ENCODE measurements at places on chromosomes 12 and 14. TPM values are rescaled to one million over a fixed set of nuclear protein-coding genes. Genes with fewer than 3 reads are reported as not detected.

The KRT6C gene
- not detected for total RNA-seq

The SOX5 gene
- 13.8 TPM for total RNA-seq

The CIROP gene
- total RNA-seq: not detected

The DAD1 gene
- 318 TPM for total RNA-seq

The CFAP54 gene
- 0.86 TPM for total RNA-seq

The CEP170B gene
- total RNA-seq: 19.4 TPM

The SERPINA5 gene
- not detected for total RNA-seq

The ST8SIA1 gene
- total RNA-seq: 1.3 TPM

The HELB gene
- 2.3 TPM for total RNA-seq

The SLC2A14 gene
- total RNA-seq: 0.32 TPM

The PHETA1 gene
- 11.3 TPM for total RNA-seq

- no peak for DNase-seq
These were observed 6.2 kb downstream of the ANGEL1 start for GRCh38 chr14:76806446-76806845.

DNA sequence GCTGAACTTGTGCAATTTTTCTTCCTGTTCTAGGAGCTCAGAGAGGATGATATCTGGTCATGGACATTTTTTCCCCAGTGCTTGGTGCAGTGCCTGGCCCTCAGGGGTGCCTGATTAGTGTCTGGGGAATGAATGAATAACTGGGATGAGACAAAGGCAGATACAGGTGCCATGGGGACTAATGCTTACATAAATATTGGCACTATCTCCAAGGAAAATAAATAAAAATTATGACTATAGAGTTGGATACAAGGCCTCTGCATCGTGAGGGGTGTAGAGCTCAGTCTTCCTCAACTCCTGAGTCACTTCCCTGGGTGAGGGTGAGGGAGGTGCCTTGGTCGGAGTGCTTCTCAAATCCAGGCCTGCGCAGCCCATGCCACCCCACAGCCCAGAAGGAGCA is 188.6 kb downstream of the KCNA5 start:
- DNase-seq: no peak

DNA sequence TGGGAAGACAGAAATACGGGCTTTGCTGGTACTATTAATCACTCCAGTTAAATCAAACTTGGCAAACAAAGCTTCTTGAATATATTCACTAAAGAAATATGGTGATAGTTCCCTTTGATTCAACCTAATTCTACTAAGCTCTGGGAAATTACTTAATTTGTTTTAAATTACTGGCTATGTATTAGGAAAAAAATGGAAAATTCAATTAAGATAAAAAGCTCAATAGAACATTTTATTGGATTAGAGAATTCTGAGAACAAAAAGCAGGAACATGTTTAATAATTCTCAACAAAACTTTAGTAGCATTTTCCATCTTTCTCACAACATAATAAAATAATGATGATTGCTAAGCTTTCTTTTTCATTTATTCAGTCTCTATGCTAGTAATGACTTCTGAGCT is 30.2 kb downstream of the BDKRB1 start:
- no peak for DNase-seq

- DNase-seq: peak; percentile 74
These were observed 8.5 kb downstream of the ZFYVE21 start for GRCh38 chr14:103724116-103724515.

DNA sequence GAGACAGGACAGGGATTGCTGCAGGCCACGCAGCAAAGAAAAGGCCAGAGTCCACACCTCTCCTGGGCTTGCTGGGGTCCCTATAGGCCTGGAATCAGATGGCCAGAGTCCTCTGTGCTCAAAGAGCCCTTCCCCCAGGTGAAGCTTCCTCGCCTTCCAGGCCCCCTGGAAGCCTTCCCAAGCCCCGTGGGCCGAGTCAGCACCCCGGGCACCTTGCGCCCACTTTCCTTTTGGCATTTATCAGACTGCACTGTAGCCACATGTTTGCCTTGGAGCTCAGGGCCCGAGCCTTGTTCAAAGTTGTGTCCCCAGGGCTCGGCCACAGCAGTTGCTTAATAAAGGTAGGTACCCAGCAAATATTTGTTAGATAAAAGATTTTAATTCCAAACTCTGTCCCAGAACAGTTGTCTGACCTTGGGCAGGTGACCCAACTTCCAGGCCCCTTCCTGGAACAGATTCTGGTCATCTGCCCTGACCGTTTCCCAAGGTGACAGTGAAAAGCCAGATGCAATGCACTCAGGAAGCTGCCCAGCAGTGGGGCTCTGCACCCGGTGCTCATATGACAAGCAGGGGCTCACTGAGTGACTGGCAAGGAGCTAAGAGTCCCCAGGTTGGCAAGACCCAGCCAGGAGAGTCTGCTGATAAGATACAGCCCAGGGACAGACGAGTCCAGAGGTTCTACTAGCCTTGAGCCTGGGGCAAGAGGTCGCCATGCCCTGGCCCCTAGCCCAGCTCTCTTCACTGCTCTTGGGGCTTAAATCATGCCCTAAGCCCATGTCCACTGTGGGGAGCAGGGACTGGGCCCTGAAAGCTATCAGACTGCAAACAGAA is 81.2 kb downstream of the PITPNM2 start:
- DNase-seq: no peak

DNA sequence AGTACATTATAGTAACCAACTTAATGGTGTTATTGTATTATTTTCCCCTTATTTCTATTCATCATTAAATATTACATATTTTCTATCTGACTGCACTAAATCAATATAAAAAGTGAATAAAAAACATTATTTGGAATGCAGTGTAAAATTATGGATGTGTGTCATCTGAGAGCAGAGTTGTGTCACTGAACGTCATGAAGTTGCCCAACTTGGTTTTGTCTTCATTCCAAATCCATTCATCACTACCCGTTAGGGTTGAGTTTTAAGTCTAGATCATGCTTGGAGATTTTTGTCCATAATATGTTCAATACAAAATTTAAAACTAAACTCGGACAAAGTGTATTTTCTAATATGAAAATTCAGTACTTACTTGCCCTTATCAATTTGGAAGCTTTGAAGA is 16.1 kb downstream of the KLRF1 start:
- DNase-seq: no peak

DNA sequence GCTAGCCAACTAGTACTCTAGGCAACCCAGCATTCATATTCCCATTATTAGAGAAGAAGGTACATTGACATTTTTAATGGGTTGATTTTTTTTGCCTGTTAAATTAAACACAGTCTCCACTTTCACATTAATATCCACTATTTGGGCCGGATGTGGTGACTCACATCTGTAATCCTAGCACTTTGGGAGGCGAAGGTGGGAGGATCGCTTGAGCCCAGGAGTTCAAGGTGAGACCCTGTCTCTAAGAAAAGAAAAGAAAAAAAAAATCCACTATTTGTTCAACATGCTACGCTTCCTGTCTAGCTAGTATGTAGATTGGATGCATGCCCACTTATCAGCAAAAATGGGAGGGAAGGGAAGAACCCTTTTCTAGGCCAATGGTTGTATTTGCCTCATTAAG is 7.1 kb upstream of the CRADD start:
- no peak for DNase-seq

GRCh38 chr12:7042842-7043241 is 17.7 kb upstream of the C1S start:
- peak; percentile 57 for DNase-seq

DNA sequence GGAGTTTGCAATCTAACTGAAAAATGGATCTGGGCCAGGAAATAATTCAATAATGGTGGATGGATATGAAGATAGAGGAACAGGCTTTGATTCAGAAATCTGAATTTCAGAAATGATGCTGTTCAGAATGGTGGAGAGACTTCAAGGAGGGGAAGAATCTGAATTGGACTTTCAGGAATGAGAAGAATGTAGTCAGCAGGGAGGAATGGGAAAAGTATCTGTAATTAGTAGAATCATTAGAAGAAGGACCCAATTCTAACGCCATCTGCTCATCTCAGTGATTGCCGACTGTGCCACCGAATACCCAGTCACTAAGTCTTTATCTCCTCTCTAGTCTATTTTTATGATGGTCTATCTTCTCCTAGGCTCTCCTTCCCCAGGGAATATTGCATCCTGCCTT is 363.2 kb downstream of the GALC start:
- DNase-seq: no peak

DNA sequence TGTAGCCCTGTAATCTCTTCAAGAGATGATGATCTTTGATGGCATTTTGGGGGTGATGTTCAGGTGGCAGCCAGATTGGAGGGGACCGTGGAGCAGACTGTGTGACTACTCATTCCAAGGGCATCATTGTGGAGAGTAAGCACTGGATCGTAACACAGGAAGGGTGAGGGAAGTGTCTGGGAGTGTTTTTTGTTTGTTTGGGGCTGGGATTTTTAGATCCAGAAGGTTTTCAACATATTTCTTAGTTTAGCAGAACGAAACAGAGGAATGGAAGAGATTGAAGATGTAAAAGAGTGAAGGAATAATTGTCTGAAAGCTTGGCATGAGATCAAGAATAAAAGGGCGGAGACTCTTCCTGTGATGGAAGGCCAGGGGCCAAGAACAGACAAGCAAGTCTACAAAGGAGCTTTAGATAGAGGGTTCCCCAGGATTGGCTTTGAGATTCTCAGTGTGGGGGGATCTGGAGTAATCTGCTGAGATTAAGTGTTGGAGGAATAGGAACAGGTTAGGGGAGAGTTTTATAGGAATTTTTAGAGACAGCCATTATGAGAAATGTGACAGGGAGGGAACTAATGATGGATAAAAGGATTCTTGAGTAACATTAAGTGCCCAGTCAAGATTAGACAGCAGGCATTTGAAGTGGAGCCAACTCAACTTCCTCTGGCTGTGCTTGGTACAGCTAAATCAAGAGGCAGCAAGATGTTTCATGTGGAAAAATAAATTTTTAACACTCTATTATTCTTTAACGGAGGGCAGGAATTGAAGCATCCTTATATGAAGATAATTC is 79.7 kb upstream of the REP15 start:
- no peak for DNase-seq

- no peak for DNase-seq
These were observed 1.8 kb upstream of the CSRP2 start for GRCh38 chr12:76880519-76881023.

DNA sequence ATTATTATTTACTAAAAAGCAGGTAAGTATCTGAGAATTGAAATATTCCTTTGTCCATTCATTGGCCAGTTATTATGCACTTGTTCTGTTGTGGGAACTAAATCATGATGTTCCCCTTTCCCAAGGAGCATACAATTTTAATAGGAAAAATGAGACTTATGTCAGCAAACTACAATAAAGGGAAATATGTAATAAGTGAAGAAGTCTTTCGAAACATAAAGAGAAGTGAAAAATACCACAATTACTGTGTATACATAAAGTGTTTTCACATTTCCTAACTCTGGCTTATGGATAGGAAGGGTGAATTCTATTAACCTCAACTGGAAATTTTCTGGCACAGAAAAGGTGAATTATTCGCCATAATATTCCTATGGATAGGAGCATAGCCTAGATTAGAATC is 78.4 kb upstream of the DNM1L start:
- DNase-seq: no peak

GRCh38 chr12:40158592-40159111 is 52.8 kb upstream of the SLC2A13 start:
- DNase-seq: no peak

DNA sequence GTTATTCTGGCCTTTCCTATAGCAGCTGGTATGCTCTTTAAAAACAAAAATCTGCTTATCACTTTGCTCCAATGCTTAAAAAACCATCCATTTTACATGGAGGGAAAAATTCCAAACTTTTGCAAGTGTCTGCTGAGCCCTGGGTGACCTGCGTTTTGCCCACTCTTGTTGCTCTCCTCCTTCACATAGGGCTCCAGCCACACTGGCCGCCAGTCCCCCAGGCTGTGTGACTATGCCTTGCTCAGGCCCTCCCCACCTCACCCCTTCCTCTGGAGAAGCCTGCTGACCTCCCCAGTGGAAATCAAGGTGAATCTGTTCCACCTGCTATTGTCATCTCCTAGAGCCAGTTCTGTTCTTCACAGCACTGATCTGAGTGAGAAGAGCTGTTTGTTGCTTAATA is 126.9 kb downstream of the SLC25A47 start:
- no peak for DNase-seq

DNA sequence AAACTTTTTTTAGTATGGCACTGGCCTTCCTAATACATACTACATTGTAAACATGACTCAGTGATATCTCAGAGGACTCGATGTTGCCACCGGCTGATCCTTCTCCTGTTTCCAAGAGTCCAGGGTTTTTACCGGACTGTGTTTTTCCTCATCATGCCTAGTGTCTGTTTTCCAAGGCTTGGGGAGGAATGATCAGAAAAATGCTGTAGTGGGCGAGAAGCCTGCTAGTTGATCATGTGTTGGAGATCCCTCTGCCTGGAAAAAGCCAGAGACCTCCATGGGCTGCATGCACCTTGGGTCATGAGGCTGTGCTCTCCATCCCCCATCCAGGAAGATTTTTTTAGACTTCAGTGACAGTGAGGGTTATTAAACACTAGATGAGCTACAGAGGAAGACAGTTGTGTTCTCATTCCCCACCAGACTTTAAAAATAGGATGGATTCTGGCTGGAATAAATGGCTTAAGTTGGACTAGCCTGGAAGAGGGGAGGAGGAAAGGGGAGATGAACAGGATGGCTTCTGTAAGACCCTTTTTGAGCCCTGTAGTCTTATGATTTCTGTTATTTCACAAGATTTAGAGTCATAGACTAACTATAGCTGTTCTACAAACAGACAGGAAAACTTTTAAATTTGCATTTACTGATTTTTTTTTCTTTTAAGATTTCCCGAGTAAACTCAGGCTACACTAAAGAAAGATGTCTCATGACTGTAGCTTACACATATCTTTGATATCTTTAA is 145.7 kb downstream of the SAMD4A start:
- DNase-seq: peak; percentile 42

- no peak for DNase-seq
These were observed 13.8 kb downstream of the ERP27 start for GRCh38 chr12:14924541-14924940.

GRCh38 chr14:58899317-58899713 is 261.6 kb downstream of the DACT1 start:
- DNase-seq: peak; percentile 92

- DNase-seq: no peak
These were observed 199.2 kb upstream of the EEA1 start for GRCh38 chr12:93128332-93128707.

DNA sequence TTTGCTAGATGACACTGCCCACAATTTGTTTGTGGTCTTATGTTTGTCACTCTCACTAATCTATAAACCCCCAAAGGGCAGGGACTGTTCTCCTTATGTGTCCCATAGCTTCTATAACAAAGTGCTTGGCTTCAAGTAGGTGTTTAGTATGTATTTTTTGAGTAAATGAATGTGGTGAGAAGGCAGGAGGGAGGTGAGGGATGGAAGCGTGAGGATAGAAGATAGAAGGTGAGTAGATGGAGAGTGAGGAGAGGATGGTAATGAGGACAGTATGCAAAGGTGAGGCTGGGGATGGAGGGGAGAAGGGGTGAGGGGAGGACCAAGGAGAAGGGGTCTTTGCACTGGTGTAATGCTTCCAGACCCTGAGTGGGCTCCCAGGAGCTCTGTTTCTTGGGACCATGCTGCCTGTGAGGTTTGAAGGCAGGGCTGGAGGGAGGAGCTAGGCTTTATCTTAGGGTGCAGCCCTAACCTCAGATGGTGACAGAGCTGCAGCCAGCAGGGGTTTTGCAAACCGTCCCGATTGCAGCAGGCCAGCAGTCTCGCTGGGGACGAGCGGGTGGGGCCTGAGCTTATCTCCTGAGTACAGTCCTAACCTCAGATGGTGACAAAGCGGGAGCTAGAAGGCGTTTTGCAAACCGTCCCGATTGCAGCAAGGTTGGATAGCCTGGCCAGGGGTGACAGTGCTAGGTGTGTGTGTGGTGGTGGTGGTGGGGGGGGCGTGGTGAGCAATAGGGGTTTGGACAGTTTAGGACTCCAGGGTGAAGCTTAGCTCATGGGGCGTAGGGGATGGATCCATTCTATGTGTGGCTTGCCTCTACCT is 6.5 kb downstream of the CEBPE start:
- DNase-seq: peak; percentile 31

- DNase-seq: peak; percentile 54
These were observed 57.0 kb upstream of the KRR1 start for GRCh38 chr12:75568393-75568792.
